Prostate gland (tissue), 2 donors: ENCODE measurements at places on chromosomes 3 and 15. TPM values are rescaled to one million over a fixed set of nuclear protein-coding genes. Genes with fewer than 3 reads are reported as not detected.

GRCh38 chr3:186239321-186239720, 122.7 kb downstream of the DGKG start:
- H3K27ac ChIP-seq: no peak overlapping the region
- H3K4me1 ChIP-seq: no peaks in the 10 kb centered on the region
- no peak for DNase-seq
- no peaks in the 10 kb centered on the region for H3K27me3 ChIP-seq
- H3K4me3 ChIP-seq: no peak overlapping the region

DNA sequence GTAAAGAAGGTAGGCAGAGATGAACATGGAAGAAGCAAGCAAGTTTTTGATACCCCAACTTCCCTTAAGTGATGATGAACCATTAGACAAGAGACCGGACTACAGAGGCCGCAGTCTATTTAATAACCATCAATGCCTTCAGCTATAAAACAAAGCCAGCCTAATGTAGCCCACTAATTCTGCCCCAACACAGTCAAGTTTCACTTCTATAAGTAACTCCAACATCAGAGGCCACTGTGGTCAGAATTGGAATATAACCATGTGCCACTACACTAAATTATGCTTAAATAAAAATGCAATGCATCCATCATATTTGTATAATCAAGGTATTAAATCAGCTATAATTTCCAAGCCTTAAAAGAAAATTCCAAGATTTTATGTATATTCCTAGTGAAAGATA, 234.7 kb downstream of the FOXP1 start:
- no peak overlapping the region for H3K4me3 ChIP-seq
- no peak for DNase-seq
- no peaks in the 10 kb centered on the region for H3K36me3 ChIP-seq

The CLDND1 gene
- total RNA-seq: 113 TPM

The TMEM212 gene
- total RNA-seq: not detected

GRCh38 chr3:136114421-136114820, 81.7 kb downstream of the MSL2 start:
- H3K36me3 ChIP-seq: no peaks in the 10 kb centered on the region
- no peak for DNase-seq
- H3K4me3 ChIP-seq: no peak overlapping the region

DNA sequence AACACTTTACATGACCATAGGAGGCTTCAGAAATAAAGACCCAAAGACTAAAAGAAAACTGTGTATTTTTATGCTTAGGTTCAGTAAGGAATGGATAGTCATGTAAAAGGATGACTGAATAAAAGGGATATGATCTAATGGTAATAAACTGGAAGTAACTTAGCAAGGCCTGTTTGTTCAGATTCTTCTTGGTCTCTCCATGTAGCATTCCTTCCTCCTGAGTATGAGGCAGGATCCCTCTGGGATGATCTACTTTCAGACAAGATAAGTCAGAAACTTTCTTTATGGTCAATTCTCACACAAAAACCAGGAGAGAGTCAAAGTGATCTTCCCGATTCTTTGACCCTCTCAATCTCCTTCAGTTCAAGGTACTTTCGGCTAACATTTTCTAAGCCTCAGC, 340.8 kb upstream of the DCBLD2 start:
- H3K4me1 ChIP-seq: no peaks in the 10 kb centered on the region
- no peaks in the 10 kb centered on the region for H3K36me3 ChIP-seq
- H3K27ac ChIP-seq: no peak overlapping the region
- H3K27me3 ChIP-seq: no peaks in the 10 kb centered on the region

The TMEM40 gene
- 8.5 TPM for total RNA-seq

DNA sequence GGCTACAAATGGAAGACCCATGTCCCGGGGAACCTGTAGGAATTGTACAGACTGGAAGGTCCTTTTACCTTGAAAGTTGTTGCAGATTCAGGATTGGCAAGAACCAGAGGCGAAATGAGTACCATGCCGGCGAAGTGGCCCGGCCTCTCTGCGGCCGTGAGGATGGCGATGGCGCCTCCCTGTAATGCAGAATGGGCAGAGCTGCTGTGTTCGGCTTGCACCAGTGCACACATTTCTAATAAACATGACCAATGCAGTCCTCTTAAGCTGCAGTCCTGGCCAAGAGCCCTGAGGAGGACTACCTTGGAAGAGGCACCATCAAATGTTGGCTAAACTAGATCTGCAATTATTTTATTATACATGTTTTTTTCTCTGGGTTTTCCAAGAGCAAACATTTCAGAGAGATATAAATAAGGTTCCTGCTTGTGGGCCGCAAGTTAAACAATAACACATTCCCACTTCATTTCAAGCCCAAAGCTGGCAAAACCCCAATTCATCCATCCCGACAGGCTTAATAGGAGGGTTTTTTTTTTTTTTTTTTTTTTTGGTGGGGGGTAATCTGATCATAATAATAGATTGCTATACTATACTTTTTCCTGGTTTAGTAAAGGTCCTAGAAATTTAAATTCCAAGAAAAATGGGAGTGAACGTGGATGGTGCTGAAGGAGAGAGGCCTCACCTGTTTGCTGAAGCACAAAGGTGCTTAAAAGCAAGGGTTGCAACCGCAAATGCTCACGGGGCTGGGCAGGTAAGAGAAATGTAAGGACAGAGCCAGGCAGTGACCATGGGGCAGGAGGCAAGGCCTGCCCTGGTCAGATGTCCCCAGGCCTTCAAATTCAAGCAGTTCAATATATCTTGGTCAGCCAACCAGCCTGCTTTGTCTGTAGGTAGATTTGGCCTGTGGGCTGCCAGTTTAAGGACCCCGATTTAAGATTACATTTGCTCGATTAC, 48.5 kb downstream of the ABTB1 start:
- H3K4me1 ChIP-seq: peaks cover 3% of the 10 kb centered on the region
- H3K4me3 ChIP-seq: no peak overlapping the region
- peak; percentile 44 for DNase-seq
- H3K27me3 ChIP-seq: no peaks in the 10 kb centered on the region
- H3K36me3 ChIP-seq: no peaks in the 10 kb centered on the region

DNA sequence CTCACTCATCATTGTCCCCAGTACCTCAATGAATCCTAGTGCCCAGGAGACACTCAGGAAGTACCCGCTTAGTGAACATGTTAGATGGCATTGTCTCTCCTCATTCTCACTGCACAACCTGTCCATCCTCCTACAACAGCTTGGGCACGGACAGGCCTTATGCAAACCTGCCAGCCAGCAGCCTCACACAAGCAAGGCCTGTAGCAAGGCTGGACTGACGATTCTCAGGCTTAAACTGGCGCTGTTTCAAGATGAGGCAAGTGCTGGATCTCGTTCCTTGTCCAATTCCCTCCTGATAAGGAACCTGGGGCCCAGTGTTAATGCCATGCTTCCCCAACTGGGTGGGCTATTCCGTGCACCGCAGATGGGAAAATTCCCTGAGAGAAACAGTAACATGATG, 59.0 kb downstream of the CDCP1 start:
- peak; percentile 39 for DNase-seq
- H3K4me3 ChIP-seq: no peak overlapping the region
- H3K27me3 ChIP-seq: no peaks in the 10 kb centered on the region
- H3K4me1 ChIP-seq: peaks cover 10% of the 10 kb centered on the region

- no peaks in the 10 kb centered on the region for H3K4me1 ChIP-seq
- no peak overlapping the region for H3K27ac ChIP-seq
- H3K4me3 ChIP-seq: no peak overlapping the region
- H3K36me3 ChIP-seq: no peaks in the 10 kb centered on the region
These were observed 508.6 kb upstream of the IL12A start for GRCh38 chr3:159480046-159480445.

- no peak overlapping the region for H3K27ac ChIP-seq
- no peaks in the 10 kb centered on the region for H3K27me3 ChIP-seq
- DNase-seq: no peak
- no peaks in the 10 kb centered on the region for H3K36me3 ChIP-seq
- no peak overlapping the region for H3K4me3 ChIP-seq
- H3K4me1 ChIP-seq: no peaks in the 10 kb centered on the region
These were observed 82.8 kb upstream of the IGF1R start for GRCh38 chr15:98565566-98565965.

DNA sequence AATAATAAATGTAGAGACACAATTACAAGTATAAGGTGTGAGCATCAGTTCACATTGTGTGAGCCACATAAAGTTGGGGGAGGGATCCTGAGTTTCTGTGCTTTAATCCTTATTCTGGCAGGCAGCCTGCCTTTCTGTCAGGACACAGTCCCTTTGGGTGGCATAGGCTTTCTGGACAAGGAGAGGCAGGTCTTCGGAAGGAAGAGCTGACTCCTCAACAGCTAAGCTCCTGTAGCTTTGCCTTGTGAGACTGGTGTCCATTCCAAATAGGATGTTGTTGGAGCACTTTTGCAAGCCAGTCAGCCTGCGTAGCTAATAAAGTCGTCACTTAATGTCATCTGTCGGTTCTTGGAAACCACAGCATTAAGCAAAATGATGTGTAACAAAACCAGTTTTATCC, 151.9 kb upstream of the MCTP2 start:
- H3K27me3 ChIP-seq: no peaks in the 10 kb centered on the region
- no peaks in the 10 kb centered on the region for H3K36me3 ChIP-seq
- H3K27ac ChIP-seq: no peak overlapping the region
- no peaks in the 10 kb centered on the region for H3K4me1 ChIP-seq
- H3K4me3 ChIP-seq: no peak overlapping the region

DNA sequence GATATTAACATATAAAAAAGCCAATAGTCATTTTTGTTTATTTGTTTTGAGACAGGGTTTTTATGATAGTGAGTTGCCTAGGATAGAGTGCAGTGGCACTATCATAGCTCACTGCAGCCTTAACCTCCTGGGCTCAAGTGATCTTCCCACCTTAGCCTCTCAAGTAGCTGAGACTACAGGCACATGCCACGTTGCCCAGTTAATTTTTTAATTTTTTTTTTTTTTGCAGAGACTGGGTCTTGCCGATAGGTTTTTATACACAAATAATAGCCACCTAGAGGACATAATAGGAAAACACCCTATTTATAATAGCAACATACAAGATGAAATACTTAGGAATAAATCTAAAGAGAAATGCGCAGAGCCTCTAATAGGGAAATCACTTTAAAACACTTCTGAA, 13.3 kb downstream of the EIF3J start:
- H3K4me3 ChIP-seq: no peak overlapping the region
- no peaks in the 10 kb centered on the region for H3K27me3 ChIP-seq
- no peaks in the 10 kb centered on the region for H3K4me1 ChIP-seq
- H3K27ac ChIP-seq: no peak overlapping the region

- H3K4me3 ChIP-seq: no peak overlapping the region
- no peaks in the 10 kb centered on the region for H3K27me3 ChIP-seq
- H3K4me1 ChIP-seq: no peaks in the 10 kb centered on the region
- H3K27ac ChIP-seq: no peak overlapping the region
These were observed 264.8 kb upstream of the NSMCE3 start for GRCh38 chr15:29534378-29534777.

The NTRK3 gene
- 4.2 TPM for total RNA-seq

DNA sequence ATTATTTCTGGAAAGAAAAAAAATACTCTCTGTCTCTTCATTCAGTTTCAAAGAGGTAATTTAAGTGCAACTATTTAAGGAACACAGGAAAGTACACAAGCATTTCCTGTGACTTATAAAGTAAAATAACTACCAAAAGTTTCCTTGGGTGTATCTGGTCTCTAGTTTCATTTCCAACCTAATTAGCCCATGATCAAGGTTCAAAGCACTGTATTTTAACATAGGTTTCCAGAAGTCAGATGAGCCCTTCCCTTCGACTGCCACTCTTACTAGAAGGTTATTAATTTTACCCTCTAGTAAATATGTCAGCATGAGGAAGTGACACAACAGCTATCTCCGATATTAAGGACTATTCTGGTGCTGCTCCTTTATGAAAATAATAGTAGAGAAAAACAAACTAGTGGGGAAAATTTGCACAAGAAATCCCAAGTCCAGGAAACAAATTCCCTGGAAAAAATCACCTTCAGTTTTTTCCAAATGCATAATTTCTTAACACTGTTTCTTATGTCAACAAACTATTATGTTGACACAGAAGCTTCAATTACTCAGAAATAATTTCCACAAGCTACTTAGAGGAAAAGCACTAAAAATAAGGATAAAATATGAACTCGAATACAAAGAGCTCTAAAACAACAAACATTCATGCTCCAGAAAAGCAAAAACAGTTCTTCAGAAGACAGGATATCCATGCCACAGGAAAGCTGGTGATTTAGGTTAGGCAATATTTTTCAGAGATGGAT, 35.3 kb downstream of the CCPG1 start:
- H3K4me1 ChIP-seq: no peaks in the 10 kb centered on the region
- no peak overlapping the region for H3K4me3 ChIP-seq
- H3K36me3 ChIP-seq: no peaks in the 10 kb centered on the region
- no peak for DNase-seq
- H3K27me3 ChIP-seq: no peaks in the 10 kb centered on the region

DNA sequence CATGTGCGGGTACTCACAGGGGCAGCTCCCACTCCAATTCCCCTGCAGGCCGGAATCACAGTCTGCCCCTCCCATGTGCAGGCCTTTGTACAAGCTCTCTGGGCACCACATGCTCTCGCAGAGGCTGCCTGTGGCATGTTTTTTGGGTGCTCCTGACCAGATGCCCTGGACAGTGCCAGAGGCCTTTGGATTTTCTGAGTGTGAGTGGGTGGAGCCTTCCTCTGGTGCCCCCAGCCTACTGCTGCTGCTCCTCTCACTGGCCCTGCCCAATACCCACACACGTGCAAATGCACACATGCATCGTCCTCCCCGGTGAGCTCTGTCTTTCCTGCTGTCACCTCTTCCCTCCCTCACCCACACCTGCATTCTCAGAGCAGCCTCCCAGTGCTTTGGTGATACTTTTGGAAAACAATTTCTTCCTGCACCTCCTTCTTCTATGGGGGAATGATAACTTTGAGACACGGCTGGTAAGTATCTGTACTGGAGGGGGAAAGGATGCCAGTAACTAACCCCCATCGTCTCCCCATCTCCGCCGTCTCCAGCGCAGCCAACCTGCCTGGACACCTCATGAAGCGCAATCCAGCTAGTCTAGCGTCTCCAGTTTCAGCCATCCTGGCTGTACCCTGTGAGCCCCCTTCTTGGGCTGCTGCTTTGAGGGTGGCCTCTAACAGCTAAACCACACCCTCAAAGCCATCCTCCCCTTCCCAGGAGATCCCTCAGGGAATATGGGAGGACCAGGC, 229.4 kb upstream of the TOPAZ1 start:
- no peak overlapping the region for H3K4me3 ChIP-seq
- DNase-seq: no peak
- no peaks in the 10 kb centered on the region for H3K27me3 ChIP-seq
- no peaks in the 10 kb centered on the region for H3K36me3 ChIP-seq

The SLC9C1 gene
- total RNA-seq: not detected

DNA sequence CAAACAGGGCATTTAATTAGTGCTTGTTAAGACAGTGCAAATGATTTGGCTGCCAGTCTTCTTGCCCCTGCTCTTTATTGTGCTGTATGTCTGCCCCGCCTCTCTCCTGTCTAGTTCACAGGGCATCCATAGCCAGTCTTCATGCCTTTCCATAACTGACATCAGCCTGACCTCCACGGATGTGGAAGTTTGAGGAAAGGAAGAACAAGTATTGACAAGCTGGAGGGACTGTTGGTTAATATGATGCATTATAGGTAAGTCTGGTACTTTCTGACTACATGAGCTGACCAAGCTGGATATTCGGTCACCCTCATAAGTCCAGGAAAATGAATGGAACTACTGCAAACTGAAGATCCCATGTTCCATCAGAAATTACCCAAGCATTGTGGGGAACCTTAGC, 325.9 kb downstream of the TIGIT start:
- H3K36me3 ChIP-seq: no peaks in the 10 kb centered on the region
- no peak overlapping the region for H3K4me3 ChIP-seq
- no peaks in the 10 kb centered on the region for H3K4me1 ChIP-seq
- DNase-seq: no peak

- H3K4me3 ChIP-seq: no peak overlapping the region
- H3K36me3 ChIP-seq: no peaks in the 10 kb centered on the region
- no peak for DNase-seq
These were observed 61.7 kb downstream of the CBLB start for GRCh38 chr3:105807146-105807545.

GRCh38 chr3:188607805-188608315, 453.9 kb downstream of the LPP start:
- H3K27me3 ChIP-seq: no peaks in the 10 kb centered on the region
- no peaks in the 10 kb centered on the region for H3K4me1 ChIP-seq
